Right ventricle myocardium inferior (tissue), 1 donor: ENCODE measurements at places on chromosomes 12 and 14.
A peak's percentile ranks its signal among the peaks of the same experiment; 100 is the strongest.

DNA sequence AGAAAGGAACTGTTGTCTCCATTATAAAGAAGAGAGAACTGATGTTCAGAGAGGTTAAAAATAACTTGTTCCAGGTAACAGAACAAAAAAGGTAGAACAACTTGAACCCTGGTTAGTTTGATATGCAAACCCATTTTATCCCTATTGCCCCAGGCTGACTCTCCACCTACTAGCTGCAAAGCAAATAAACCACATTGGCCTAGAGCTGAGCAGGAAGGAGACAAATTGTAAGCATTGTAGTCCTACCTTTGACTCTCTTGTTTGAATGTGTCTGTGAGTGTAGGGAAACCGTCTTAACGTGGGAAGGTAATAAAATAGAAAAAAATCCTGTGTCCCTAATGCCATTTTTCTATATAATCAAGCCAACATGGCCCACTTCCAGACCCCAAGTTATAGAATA, 126.4 kb downstream of the CCER1 start:
- DNase-seq: no peak

DNA sequence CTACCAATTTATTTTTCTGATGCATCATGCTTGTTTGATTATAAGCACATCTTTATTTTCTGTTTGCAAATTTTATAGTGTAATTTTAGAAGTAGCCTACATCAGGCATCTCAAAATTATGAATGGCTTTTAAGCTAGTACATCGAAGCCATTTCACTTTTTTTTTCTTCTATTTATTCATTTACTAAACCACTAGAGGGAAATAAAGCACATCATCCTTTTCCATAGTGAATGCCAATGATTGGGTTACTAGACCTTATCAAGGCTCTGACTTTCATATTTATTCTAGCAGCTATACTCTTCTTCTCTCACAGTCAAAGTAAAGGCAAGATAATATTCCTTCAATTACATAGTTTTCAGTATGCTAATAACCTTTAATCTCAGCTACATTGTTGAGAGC, 736.4 kb upstream of the LRFN5 start:
- DNase-seq: no peak

- no peak for DNase-seq
Observed at GRCh38 chr12:58104351-58104755, 163.0 kb downstream of the ATP23 start.

DNA sequence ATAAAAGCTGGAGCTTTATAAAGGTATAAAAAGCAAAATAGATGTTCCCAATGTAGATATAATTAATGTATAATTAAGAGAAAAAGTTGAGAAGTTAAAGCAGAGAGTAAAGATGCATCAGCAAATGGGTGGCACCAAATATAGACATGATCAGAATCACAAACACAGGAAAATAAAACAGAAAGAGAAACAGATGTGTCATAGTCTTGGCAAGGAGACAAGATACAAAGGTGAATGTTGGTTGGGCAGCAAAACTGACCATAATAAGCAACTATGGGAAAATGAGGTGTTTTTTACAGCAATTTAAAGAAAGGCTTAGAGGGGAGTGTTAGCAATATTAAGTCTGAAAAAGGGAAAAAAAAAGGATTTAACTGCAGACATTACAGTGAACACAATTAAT, 135.4 kb upstream of the CLEC14A start:
- no peak for DNase-seq

- DNase-seq: no peak
Observed at GRCh38 chr12:107167756-107168155, 74.4 kb upstream of the CRY1 start.

GRCh38 chr14:60651796-60652673, 2.8 kb upstream of the SIX1 start:
- DNase-seq: no peak

GRCh38 chr14:61372842-61373555, 51.6 kb downstream of the PRKCH start:
- DNase-seq: no peak

DNA sequence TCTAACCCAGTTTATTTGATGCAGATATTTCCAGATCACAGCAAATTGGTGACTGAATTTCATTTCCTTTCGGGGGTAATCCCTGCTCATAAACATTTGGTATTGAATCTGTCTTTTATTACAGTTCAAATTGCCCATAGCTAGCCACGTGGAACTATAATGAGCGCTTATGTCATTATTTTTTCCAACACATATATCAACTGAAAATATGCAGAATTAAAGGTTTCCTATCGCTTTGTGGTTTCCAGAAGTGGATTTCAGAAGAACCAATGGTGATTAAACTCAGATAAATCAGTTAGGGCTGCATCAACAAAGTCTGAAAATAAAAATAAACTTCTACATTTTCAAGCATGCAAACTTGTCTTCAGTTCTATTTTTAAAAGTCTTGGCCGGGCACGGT, 111.9 kb downstream of the PIK3C2G start:
- no peak for DNase-seq

DNA sequence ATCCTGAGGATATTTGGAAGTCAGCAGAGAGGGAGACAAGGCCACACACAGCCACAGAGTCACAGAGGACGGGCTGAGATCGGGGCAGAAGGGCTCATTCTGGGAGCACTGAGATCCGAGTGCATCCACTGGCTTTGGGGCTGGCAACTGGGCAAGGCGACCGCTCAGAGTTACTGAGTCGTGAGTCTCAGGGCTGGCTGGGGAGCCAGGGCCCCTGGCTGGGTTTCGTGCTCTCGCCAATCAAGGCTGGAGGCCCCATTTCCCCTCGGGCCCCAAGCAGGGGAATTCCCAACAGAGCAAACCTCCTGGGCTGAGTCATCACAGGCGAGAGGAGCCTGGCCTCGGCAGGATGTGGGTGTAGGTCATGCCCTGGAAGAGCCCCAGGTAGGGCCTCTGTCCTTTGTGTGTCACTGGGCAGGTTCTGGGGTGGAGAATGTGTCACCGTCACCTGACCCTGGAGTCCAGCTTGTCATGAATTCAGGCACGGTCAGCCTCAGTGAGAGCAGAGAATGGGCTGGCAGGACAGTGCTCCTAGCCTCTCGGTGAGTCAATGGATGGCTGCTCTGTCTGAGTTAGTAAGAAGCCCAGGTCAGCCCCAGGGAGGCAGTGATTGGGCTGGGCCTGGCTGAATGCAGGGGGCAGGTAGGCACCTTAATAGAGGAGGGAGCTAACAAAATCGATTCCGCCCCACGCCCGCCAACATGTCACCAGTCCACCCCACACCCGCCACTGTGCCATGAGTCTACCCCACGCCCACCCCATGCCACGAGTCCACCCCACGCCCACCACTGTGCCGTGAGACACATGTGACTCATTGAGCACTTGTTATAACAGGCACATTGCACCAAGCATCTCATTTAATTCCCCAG, 16.9 kb downstream of the ASB2 start:
- DNase-seq: peak; percentile 67

- no peak for DNase-seq
Observed at GRCh38 chr12:104964856-104965205, 6.7 kb upstream of the SLC41A2 start.

DNA sequence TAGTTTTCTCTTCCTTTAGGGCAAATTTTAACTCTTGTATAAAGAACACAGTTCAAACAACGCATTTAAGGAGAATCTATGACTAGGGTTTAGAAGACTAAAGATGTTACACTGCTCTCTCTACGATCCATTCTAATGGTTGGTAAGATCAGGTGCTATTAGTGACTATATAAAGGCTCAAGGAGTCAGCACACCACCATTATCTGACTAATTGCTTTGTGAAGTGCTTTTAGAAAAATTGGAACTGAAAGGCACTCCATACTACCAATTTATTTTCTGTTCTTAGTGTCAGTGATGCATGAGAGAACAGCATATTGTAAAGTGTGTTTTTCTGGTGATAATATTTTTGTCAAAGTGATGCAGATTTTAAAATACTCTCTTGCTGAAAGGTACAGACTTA, 136.8 kb downstream of the SYT1 start:
- DNase-seq: no peak

DNA sequence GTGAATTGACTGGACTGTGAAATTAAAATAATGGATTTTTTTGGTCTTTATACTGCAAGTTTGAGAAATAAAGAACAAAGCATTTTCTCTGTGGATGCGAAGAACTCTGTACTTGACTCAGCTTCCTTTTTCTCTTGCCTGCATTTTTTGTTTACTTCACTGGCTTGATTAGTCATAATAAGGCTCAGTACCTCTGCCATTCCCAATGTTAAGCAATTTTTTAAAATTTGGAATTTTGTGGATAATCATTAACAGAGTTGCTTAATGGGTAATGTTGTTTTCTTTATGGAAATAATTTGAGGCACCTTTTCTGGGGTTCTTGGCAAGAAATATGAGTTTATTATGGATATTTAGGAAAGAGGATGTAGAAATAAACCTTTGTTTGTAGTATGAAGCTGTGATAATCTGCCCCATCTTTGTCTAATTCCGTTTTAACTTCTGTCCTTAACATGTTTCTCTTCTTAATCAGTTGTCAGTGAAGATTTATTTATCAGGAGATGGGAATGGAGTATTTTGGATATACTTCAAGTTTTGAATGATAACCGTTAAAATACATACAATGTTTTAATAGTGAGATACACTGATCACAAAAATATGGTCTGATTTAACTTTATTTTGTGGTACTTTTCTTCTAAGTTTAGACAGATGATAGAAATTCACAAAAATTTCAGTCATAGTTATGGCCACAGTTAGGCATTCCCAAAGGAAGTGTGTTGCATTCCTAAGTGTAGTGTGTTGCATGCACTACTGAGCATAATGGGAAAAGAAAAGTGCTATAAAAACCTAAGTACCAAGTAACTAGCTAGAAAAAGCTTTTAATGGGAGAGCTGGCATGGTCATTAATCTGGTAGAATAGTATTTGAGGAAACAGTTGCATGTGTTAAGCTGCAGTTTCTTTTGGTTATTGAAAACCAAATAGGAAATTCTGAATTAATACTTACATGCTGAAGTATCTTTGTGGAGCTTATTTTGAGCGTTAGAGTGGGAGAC, 27.7 kb downstream of the WNK1 start:
- no peak for DNase-seq

- DNase-seq: no peak
Observed at GRCh38 chr12:97748298-97748697, 285.7 kb downstream of the RMST start.

DNA sequence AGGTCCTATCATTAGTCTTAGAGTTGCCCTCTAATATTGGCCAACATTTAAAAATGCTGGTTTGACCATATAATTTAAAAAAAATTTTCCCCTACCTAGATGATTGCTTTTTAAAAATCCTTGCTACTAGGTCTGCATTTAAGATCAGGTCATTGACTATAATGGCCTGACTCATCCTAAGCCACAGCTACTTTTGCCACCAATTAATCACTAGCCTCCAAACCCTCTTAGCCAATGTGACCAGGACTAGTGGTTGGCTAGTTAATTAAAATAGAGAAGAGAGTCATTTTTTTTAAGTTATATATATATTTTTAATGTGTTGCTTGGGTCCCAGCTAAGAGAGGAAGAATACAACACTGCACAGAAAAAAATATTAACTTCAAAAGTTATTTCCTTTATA, 57.5 kb downstream of the SOS2 start:
- no peak for DNase-seq

DNA sequence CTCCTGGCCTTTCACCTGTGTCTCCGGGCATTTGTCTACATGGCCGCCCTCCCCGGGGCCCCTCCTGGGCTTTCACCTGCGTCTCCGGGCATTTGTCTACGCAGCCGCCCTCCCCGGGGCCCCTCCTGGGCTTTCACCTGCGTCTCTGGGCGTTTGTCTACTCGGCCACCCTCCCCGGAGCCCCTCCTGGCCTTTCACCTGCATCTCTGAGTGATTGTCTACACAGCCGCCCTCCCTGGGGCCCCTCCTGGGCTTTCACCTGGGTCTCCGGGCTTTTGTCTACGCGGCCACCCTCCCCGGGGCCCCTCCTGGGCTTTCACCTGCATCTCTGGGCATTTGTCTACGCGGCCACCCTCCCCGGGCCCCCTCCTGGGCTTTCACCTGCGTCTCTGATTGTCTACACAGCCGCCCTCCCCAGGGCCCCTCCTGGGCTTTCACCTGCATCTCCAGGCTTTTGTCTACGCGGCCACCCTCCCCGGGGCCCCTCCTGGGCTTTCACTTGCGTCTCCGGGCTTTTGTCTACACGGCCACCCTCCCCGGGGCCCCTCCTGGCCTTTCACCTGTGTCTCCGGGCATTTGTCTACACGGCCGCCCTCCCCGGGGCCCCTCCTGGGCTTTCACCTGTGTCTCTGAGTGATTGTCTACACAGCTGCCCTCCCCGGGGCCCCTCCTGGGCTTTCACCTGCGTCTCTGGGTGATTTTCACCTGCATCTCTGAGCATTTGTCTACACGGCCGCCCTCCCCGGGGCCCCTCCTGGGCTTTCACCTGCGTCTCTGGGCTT, 68.0 kb upstream of the GALNT9 start:
- DNase-seq: peak; percentile 22

DNA sequence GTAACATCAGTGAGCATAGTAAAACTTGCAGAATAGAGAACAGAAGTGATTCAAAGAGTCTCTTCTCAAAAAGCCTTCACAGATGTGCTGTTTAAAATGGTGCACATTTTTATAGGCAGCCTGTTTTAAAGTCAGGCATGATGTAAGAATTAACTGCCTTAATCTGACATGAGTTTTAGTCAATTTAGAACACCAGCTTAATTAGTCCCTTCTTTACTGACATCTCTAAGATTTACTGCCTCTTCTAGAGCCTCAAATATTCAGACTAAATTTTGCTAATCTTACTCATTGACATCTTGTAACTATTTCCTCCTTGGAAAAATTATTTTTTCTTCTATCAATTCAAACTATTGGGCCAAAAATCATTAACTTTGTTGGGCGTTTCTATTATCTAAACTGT, 782.5 kb downstream of the C12orf50 start:
- DNase-seq: no peak

- no peak for DNase-seq
Observed at GRCh38 chr14:71527838-71528237, 404.4 kb upstream of the RGS6 start.

GRCh38 chr14:34460295-34460694, 1.7 kb downstream of the SPTSSA start:
- no peak for DNase-seq

DNA sequence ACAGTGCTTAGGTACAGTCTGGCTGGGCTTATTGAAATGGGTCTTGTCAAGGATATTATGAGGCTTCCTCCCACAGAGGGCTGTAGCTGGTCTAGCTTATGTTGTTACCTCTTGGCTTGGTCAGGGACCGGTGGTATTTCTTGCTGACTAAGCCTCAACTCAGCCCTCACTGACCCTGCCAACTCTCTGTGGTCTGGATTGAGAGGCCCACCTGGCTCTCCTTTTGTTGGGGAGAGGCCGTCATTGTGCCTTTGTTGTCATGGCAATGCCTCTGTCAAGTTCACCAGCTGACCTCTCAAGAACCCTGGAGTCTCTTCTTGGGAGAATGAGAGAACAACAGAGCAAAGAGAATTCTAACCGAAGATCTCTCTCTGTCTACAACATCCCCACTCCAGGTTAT, 245.6 kb upstream of the NPAS3 start:
- no peak for DNase-seq

- peak; percentile 46 for DNase-seq
Observed at GRCh38 chr14:105860615-105861580, 334.5 kb downstream of the TMEM121 start.

- no peak for DNase-seq
Observed at GRCh38 chr14:29905543-29905942, 22.1 kb downstream of the PRKD1 start.

GRCh38 chr14:66900719-66901118, 288.5 kb upstream of the GARIN2 start:
- no peak for DNase-seq
